Activated CD8-positive, alpha-beta T cell treated with anti-CD3 and anti-CD28 coated beads, Interleukin-2, amount 10 ng/mL, durations not matched to agents 7 days and 5 days (primary cell): ENCODE measurements at places on chromosomes 4 and X. TPM values are rescaled to one million over a fixed set of nuclear protein-coding genes. Genes with fewer than 3 reads are reported as not detected.

GRCh38 chr4:13452927-13453579, 31.1 kb downstream of the RAB28 start:
- H3K4me1 ChIP-seq = peaks cover 10% of the 10 kb centered on the region
- peaks cover 22% of the 10 kb centered on the region for H3K36me3 ChIP-seq
- peak overlapping the region; percentile 33 for H3K27ac ChIP-seq

GRCh38 chrX:150269605-150270254, 93.4 kb upstream of the MAMLD1 start:
- no peak for DNase-seq
- H3K27me3 ChIP-seq = peaks cover 7% of the 10 kb centered on the region
- H3K27ac ChIP-seq = no peak overlapping the region
- H3K4me3 ChIP-seq = no peak overlapping the region
- no peaks in the 10 kb centered on the region for H3K4me1 ChIP-seq
- H3K36me3 ChIP-seq = no peaks in the 10 kb centered on the region

- H3K36me3 ChIP-seq = no peaks in the 10 kb centered on the region
- H3K4me3 ChIP-seq = no peak overlapping the region
- DNase-seq = no peak
- H3K4me1 ChIP-seq = no peaks in the 10 kb centered on the region
- H3K27me3 ChIP-seq = no peaks in the 10 kb centered on the region
Observed at GRCh38 chrX:10427249-10427648, 193.1 kb downstream of the MID1 start.

DNA sequence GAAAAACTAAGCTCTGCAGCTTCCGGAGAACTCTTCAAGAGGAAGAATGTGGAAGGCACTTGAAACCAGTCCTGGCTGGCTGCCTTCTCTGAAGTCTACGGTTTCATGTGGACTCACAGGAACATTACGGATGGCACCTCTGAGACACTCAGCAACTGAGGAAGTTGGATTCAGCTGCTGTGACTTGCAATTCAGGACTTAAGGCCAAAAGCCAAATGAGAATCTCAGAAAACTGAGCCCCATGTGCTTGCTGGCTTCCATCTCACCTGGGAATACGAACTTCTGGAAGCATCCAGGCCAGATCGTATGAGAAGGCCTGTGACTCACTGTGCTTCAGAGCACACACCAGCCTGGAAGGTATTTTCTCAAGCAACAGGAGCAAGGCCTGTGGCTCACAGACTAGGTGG, 107.8 kb upstream of the GPC4 start:
- no peak for DNase-seq
- H3K4me1 ChIP-seq = no peaks in the 10 kb centered on the region
- H3K27me3 ChIP-seq = no peaks in the 10 kb centered on the region

GRCh38 chrX:51487960-51488267, 8.5 kb downstream of the NUDT11 start:
- H3K27me3 ChIP-seq = no peaks in the 10 kb centered on the region
- H3K4me1 ChIP-seq = no peaks in the 10 kb centered on the region
- DNase-seq = no peak
- H3K36me3 ChIP-seq = no peaks in the 10 kb centered on the region

DNA sequence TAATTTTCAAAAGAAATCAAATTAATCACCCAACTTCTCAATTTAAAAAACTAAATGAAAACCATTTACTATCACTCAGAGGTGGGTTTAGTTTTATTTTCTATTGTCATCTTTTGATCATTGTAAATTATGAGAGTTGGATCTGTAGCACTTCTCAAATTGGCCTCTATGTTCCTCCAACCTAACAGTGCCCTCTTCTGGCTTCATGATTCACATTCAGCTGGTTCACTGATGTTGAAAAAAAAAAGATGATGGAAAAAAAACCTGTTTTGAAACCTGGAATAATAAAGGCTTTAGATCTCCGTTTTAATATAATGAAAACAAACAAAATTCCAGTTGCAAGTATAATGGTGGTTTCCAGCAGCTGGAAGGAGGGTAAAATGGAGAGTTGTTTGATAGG, 2.4 kb upstream of the NBDY start:
- DNase-seq = peak; percentile 56
- H3K4me1 ChIP-seq = peaks cover 14% of the 10 kb centered on the region
- no peaks in the 10 kb centered on the region for H3K27me3 ChIP-seq
- no peaks in the 10 kb centered on the region for H3K36me3 ChIP-seq

DNA sequence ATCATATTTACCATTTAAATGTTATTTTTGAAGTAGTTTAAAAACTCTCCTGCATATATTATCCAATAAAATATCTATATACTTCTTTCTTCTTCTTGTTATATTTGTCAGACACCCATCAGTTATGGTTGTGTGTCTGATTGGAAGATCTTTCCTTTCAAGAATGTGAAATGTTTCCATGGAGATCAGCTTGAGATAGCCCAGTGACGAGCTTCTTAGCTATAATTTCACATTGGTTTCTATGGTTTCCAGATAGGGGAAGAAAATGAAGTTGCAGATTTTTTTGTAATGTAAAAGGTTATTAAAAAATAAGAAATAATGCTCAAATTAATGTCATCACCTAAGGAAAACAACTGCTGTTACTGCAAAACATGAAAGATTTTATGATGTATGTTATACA, 189.0 kb downstream of the COX7B2 start:
- H3K4me1 ChIP-seq = no peaks in the 10 kb centered on the region
- H3K27me3 ChIP-seq = no peaks in the 10 kb centered on the region
- no peak overlapping the region for H3K4me3 ChIP-seq
- no peak overlapping the region for H3K27ac ChIP-seq
- DNase-seq = no peak

DNA sequence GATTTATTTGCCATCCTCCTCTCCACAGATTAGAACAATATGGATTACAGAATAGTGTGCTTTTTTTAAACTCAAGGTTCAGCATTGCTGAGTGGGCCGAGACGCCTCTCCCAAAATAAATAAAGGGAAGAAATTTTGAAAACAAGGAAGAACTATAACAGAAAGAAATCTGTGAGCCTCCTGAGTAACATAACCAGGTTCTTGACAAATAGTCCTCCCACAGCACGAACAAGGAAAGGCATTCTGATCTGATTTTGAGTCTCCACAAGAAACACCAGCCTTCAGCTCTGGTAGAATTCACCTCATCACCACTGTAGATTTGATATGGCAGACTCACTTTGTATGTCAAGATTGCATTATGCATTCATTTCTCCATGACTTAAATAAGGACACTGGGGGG, 173.6 kb downstream of the HHIP start:
- H3K27ac ChIP-seq = no peak overlapping the region
- H3K36me3 ChIP-seq = no peaks in the 10 kb centered on the region
- H3K27me3 ChIP-seq = no peaks in the 10 kb centered on the region
- no peaks in the 10 kb centered on the region for H3K4me1 ChIP-seq
- no peak for DNase-seq

Gene LRP2BP
- 0.97 TPM for total RNA-seq
